Spinal cord (tissue), 10 donors: ENCODE measurements at places on chromosomes 11 and 22. TPM values are rescaled to one million over a fixed set of nuclear protein-coding genes. Genes with fewer than 3 reads are reported as not detected.

Gene P2RX3
- 0.50 TPM for total RNA-seq

- H3K4me3 ChIP-seq = no peak overlapping the region
- H3K27me3 ChIP-seq = no peaks in the 10 kb centered on the region
- H3K36me3 ChIP-seq = no peaks in the 10 kb centered on the region
- DNase-seq = no peak
- H3K4me1 ChIP-seq = peaks cover 4% of the 10 kb centered on the region
- no peak overlapping the region for H3K27ac ChIP-seq
Observed at GRCh38 chr22:16915701-16916100, 90.5 kb upstream of the XKR3 start.

DNA sequence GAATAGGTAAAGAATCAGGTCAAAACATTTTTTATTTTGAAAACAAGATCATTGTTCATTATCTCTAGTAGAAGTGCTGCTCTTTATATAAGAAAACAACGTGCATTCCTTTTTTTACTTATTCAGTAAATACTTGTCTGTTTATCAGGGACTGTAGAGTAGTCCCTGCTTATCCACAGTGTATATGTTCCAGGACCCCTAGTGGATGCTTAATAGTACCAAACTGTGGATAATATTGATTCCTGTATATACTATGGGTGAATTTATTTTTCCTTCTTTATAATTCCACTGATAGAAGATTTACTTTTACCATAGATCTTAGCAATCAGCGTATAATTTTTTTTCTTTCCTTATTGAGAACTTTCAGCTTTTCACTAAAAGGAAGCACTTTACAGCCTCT is 32.6 kb downstream of the CEP295 start:
- H3K27me3 ChIP-seq = no peaks in the 10 kb centered on the region
- H3K4me1 ChIP-seq = no peaks in the 10 kb centered on the region
- H3K36me3 ChIP-seq = peaks cover 25% of the 10 kb centered on the region
- no peak overlapping the region for H3K4me3 ChIP-seq

DNA sequence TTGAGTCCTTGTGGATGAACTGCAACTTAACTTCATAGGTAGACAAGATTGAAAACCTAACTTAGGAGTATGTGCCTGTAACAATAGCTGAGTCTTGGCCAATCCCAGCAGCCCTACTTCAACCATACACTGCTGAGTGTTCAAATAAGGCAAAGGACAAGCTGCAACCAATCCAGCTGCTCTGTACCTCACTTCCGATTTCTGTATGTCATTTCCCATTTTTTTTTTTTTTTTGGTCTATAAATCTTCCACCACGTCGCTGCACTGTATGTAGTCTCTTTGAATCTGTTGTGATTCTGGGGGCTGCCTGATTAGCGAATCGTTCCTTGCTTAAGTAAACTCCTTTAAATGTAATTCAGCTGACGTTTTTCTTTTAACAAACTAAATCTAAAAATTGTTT is 35.4 kb upstream of the FLI1 start:
- H3K4me3 ChIP-seq = no peak overlapping the region
- peaks cover 4% of the 10 kb centered on the region for H3K4me1 ChIP-seq
